ENCODE measurements at places on chromosomes 5 and 9. TPM values are rescaled to one million over a fixed set of nuclear protein-coding genes. Genes with fewer than 3 reads are reported as not detected.

Gene BHMT
- not detected for total RNA-seq

Gene SARDH
- total RNA-seq, result not detected

Gene SPINK1
- total RNA-seq, result not detected

Gene MRPL22
- 41.5 TPM for total RNA-seq

Gene ERMP1
- 7.6 TPM for total RNA-seq

Gene PCDHB3
- 12.1 TPM for total RNA-seq

Gene LCN9
- 2.0 TPM for total RNA-seq

Gene PWWP2A
- 18.5 TPM for total RNA-seq

Gene PTGER4
- 4.9 TPM for total RNA-seq

Gene ANKRD55
- not detected for total RNA-seq

Gene FAM221B
- total RNA-seq, result not detected

- DNase-seq, result no peak
Measured at GRCh38 chr9:98597236-98597771, 111.4 kb downstream of the GABBR2 start.

DNA sequence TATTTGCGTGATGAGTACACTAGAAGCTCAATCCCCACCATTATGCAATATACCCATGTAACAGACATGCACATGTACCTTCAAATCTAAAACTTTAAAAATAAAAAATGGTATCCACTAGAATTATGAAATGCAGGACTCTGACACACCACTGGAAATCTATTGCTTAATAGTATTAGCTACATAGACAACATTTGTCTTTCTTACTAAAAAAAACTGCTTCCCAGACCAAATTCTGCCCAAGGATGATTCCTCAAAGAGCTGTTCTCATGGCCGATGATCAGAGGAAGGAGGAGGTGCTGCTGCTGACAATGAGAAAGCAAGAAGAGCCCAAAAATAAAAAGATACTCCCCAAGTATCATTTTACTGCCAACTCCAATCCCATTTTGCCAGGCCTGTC, 67.2 kb downstream of the TTC39B start:
- no peak for DNase-seq

GRCh38 chr9:135659252-135659651, 3.9 kb upstream of the LCN9 start:
- DNase-seq, result no peak

DNA sequence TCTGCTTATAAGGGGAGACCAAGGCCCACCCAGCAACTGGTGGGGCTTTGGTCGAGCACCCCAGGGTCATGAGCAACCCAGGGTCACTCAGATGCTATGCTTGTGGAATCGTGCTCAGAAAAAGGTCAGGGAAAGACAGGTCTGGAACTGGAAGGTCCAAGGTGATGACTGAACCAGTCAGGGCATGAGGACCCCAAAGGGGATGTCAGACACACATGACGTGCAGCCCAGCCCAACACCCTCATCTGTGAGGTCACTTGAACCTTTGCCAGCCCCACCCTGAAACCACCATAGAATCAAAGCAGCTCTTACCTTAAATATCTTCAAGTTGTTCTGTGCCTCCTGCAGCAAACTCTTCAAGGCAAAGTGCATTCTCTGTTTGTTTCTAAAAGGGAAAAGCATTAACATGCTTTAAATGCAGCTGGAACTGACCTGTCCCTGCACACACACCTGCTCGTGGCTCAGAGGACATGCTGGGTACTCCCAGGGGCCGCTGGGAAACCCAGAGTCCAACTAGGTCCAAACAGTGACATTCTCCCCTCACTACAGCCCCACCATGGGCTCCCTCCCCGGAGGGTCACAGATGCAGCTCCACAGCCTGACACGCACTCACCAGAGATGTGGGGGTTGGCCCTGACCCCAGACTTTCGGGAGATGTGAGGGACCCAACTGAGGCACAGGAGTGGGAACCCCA, 29.4 kb downstream of the IPPK start:
- DNase-seq, result no peak

DNA sequence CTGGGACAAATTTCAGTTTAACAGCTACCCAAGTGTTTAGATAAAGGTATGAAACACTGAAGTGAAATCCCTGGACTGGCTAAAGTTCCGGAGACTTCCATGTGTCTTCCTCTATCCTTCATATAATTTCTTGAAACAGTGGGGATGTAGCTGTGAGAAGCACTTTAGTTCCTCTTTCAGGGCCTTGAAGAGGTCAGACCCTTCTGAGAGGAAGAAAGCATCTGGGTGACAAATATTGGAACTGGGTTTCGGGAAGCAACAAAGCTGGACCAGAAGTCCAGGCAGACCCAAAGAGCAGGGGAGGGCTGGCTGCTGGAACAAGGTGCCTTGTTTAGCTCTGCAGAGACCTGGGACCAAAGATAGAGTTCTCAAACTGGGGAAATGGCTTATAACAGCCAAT, 75.4 kb upstream of the ZFAND5 start:
- DNase-seq, result no peak

GRCh38 chr5:143110591-143110990, 292.9 kb downstream of the NR3C1 start:
- no peak for DNase-seq

- DNase-seq, result no peak
Measured at GRCh38 chr9:91210318-91210717, 151.4 kb downstream of the AUH start.

- no peak for DNase-seq
Measured at GRCh38 chr5:10564838-10565784, 1.2 kb downstream of the ANKRD33B start.

- DNase-seq, result no peak
Measured at GRCh38 chr5:58828258-58828657, 245.4 kb downstream of the RAB3C start.

- DNase-seq, result no peak
Measured at GRCh38 chr5:108739376-108739775, 8.3 kb upstream of the FER start.

DNA sequence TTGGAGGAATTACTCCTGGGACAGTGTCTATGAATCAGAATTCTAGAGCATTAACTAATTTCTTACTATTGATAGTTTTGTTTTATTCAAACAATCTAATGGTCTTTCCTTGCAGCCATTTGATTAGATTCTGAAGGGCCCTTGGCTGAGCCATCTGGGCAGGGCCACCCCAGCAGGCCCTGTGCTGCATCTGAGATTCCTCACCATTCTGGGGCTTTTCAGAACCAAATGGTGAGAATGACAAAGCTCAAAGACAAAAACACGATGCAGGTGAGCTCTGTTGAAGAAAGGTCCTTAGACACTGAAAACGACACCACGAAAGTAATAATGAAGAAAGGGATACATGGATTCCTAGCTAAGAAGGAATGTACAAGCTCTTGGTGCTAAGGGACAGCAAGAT, 321.0 kb upstream of the IRX4 start:
- DNase-seq, result no peak

- no peak for DNase-seq
Measured at GRCh38 chr9:38418366-38418765, 5.9 kb downstream of the IGFBPL1 start.

DNA sequence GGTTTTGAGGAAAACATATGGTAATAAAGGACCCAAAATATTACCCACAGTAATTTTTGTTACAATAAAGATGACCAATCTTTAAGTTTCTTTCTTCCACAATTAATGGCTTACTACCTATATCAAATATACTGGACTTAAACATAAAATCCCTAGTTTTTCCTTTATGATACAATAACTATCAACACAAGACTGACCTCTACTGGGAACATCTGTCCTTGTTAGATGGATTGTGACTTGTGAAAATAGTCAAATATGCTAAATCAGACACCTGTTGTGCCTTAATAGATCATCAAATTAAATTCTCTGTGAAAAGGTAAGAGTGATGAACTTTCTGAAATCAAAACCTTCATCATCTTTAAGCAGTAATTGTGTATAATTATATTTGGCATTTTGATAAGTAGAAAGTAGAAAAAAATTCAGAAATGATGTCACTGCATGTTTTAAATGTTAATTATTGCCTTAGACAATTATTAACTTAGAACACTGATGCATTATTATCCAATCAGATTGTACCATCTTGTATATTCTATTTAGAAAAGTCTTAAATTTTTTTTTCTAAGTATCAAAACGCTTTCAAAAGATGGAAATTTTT, 113.6 kb downstream of the DEPDC1B start:
- no peak for DNase-seq

DNA sequence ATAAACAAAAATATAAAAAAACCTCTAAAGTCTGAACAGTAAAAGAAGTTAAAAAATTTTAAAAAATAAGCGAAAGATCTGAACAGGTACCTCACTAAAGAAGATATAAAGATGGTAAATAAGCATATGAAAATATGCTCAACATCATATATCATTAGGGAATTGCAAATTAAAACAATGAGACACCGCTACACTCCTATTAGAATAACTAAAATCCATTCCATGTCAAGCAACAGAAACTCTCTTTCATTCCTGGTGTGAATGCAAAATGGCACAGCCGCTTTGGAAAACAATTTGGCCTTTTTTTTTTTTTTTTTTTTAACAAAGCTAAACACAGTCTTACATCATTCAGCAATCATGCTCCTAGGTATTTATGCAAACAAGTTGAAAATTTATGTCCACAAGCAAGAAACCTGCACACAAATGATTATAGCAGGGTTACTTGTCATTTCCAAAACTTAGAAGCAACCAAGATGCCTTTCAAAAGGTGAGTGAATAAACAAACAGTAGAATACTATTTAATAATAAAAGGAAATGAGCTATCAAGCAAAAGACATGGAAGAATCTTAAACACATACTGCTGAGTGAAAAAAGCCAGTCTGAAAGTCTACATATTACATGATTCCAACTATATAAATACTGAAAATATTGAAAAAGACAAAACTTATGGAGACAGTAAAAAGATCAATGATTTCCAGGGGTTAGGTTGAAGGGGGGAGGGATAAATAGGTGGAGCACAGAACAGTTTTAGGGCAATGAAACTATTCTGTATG, 22.1 kb downstream of the ANXA1 start:
- no peak for DNase-seq
